ENCODE measurements at places on chromosomes 3 and 15.

GRCh38 chr3:123401836-123402530 is 46.9 kb downstream of the ADCY5 start:
- no peak for DNase-seq

- peak; percentile 44 for DNase-seq
Observed at GRCh38 chr3:138936741-138937689, 9.9 kb downstream of the FOXL2 start.

DNA sequence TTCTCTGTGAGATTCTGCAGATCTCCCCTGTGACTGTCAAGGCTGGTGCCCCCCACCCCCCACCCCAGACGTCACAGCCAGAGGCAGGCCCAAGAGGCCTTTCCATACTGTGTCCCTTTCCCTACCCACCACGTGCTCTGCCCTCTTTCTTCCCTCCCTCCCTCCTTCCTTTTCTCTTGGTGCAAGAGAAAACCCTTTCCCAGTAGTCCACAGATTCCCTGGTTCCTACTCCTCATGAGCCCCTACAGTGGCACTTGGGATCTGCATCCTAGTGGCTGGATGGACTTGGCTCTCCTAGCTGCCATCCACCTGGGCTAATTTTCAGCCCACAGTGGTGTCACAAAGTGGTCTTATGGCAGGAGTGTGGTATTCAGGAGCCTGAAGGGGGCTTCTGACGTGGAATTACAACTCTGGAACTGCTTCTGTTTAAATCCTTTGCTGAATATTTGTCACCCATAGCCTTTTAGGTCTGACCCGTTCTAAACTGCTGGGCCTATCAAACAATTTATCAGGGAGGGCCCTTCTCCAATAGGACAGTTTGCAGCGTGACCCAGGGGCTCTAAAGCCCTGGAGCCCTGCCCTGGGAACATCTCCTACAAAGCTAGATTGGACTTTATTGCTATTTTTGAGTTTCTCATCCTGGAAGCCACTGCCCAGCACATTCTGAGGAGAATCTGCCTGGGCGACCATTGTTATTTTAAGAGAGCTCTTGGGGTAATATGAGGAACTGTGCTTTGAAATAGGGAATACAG is 35.3 kb downstream of the KLF13 start:
- peak; percentile 55 for DNase-seq

- DNase-seq = no peak
Observed at GRCh38 chr15:50993598-50993997, 85.1 kb downstream of the AP4E1 start.

GRCh38 chr15:34782901-34783300 is 12.4 kb downstream of the ACTC1 start:
- no peak for DNase-seq

DNA sequence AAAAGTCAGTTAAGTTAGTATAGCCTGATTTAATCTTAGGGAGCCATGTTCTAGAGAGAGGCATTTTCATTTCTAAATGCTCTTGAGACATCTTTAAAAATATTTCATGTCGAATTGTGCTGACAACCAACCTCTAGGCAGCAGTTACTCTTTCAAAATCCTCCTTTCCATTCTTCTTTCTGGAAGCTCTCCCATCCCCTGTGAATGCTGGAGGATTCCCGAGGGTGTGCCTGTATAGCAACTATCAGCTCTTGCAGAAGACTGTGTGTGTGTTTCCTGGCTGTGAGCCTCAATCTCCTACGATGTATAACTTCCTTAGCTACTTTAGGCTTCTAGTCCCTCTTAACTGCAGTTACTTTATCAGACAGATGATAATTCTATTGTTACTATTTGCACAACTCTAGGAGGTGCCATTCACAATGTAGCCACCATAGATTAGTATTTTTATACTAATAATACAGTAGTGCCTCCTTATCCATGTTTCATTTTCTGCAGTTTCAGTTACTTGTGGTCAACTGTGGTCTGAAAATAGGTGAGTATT is 250.3 kb downstream of the EDEM1 start:
- no peak for DNase-seq

DNA sequence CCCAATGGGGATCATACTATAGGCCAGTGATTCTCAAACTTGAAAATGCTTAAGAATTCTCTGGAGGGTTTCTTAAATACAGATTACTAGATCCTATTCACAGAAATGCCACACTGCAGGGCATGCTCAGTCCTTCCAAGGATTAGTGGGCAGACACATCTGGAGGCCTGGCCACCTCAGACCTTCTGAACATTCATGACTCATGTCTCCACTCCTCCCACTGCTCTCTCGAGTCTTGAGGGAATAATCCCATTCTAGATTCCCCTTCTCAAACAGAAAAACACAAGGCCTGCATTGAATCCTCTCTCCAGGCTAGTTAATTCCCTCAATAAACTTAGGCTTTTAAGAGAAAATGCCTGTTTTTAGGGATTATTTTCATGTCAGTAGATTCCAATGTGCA is 22.1 kb downstream of the ZNF621 start:
- DNase-seq = no peak

- no peak for DNase-seq
Observed at GRCh38 chr15:29680465-29681165, 141.7 kb downstream of the TJP1 start.

GRCh38 chr3:6172871-6173642 is 687.9 kb upstream of the GRM7 start:
- no peak for DNase-seq

- DNase-seq = no peak
Observed at GRCh38 chr15:27088584-27089232, 117.7 kb downstream of the GABRG3 start.

DNA sequence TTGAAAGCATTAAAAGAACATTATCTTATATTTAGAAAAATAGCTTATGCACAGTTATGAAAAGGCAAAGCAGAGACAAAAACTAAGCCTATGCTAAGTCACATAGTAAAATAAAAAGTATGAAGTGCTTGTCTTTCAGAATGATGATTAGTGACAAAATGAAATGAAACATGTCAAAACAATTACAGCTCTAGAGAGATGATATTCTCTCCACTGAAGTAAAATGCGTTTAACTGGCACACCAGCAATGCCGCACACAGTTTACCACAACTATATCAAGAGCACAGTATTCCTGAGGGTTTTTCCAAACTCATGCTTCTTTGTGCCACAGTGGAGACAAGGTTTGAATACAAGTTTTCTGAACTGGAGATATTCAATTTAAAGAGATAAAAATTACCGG is 2.1 kb upstream of the ZBBX start:
- no peak for DNase-seq

- DNase-seq = peak; percentile 6
Observed at GRCh38 chr3:7630351-7630911, 769.5 kb downstream of the GRM7 start.

DNA sequence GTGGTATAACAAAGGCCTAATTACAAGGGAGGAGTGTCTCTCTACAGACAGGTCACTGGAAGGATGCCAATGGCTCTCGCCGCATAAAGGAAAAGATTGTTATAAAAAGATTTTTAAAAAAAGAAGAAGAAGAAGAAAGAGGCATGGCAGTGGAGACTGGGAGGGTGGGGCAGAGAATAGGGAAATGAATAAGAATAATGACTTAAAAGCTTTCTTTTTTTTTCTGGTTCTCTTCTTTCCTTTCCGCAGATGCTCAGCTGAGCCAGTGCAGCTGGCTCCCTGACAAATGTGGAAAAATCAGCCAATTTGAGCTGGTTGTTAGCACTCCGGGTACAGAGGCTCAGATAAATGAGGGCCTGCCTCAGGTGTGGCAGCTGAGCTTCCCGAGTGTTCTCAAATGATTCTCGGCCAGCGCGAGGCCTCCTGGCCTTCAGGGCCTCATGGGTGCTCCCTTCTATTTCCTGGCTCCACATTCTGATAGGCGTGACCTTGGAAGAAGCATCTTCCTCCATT is 234.1 kb downstream of the RORA start:
- DNase-seq = no peak

Measured in SK-N-SH (cell line).